ENCODE measurements at places on chromosomes 3 and 15.

GRCh38 chr3:23320586-23321570, 117.8 kb downstream of the UBE2E2 start:
- no peak for DNase-seq

DNA sequence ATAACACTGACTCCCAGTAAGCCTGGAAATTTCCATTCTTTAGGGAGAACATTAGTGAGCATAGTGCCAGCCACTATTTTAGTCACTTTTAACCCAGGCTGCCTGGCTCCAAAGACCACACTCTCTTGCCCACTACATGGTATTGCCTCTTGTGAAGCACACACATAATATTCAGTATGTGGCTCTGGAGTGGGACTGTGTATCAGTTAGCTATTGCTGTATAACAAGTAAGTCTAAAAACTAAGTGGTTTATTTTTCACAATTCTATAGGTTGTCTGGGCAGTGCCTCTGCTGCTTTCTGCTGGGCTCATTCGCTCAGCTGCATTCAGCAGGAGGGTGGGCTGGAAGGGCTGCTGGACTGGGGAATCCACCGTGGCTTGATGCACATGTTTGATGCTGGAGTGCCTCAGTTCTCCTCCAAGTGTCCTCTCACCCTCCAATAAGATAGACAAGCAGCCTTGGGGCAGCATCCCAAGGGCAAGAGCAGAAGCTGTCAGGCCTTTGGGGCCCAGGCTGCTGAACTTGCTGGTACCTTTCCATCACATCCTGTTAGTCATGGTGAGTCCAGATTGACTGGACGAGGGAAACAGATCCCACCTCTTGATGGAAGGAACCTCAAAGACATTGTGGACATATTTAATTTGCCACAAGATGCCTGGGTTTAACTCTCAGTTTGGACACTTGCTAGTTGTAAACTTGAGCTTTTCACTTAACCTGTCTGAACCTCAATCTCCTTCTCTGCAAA, 66.6 kb upstream of the TLE3 start:
- no peak for DNase-seq

DNA sequence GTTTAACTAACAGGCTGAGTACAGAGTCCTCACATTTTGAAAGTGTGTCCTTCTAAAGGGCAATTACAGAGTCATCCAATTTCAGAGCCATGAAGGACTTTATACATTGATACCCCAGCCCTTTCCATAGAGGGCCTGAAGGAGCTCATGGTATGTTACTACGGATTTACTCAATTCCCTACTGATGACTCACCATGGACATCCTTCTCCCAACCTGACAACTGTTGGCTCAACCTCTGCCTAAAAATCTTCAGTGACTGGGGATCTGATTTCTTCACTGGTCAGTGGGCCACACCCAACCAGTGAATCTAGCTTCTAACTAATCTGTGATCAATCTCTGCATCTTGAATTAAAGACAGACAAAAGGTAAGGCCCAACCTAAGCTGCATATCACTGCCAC, 963.4 kb upstream of the CFAP20DC start:
- peak; percentile 6 for DNase-seq

- no peak for DNase-seq
Observed at GRCh38 chr3:72086042-72086742, 301.2 kb upstream of the PROK2 start.

GRCh38 chr3:66239513-66240123, 18.8 kb downstream of the SLC25A26 start:
- no peak for DNase-seq

DNA sequence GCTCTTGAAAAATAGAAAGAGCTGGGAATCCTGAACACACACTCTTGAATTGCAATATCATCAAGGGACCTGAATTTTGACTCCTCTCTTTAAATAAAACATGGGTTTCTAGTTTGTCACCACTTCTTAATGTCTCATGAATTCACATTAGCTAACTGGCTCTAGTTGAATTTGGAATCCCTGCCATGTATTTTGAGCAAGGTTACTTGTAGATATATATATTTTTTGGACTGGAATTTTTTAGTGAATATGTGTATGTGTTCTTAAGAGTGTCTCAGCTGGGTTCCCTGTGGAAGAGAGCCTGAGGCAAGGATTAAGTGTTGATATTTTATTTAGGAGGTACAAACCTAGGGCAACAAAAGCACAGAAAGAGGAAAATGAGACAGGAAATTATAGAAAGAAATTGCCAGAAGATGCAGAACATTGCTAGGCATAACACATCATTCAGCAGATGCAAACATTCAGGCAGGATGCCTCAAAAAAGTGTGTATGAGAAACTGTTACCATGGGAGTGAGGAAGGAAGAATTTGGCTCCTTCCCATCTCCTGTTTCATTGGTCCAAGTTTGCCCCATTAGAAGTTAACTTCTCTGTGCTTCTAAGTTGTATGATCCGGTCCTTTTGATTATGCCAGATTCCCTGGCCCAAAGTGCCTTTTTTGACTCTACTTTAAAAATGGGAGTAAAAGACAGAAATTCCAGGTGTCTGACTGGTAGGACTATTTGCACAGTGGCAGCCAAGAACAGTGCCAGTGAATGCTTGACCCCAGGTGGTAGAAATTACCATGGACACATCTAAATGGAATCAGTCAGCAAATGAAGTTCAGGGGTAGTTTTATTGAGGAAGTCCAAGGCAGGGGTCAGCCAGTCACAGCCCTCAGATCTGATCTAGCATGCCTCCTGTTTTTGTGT, 253.7 kb upstream of the TGFBR2 start:
- no peak for DNase-seq

GRCh38 chr3:18431266-18431665, 6.1 kb upstream of the SATB1 start:
- no peak for DNase-seq

DNA sequence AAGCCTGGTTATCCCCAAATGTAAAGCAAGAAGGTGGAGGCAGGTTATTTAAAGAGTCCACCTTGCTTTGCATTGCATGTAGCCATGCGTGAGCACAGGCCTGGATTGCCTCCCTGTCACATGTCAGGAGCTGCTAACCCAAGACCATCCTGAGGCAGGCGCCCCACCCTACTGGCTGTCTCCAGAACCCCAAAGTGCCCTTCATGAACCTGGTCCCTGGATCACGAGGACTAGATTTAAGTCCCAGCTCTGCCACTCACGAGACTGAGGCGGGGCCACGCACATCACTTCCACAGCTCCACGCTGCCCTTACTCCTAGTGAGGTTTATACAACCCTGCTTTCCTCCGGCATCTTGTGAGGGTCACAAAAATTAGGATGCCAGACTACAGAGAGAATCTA, 17.6 kb downstream of the MRPL46 start:
- no peak for DNase-seq

GRCh38 chr15:73637527-73637926, 4.3 kb upstream of the NPTN start:
- DNase-seq, result peak; percentile 56

- DNase-seq, result no peak
Observed at GRCh38 chr3:99666201-99666600, 27.8 kb downstream of the COL8A1 start.

- peak; percentile 46 for DNase-seq
Observed at GRCh38 chr3:150443331-150443741, 35.2 kb downstream of the TSC22D2 start.

DNA sequence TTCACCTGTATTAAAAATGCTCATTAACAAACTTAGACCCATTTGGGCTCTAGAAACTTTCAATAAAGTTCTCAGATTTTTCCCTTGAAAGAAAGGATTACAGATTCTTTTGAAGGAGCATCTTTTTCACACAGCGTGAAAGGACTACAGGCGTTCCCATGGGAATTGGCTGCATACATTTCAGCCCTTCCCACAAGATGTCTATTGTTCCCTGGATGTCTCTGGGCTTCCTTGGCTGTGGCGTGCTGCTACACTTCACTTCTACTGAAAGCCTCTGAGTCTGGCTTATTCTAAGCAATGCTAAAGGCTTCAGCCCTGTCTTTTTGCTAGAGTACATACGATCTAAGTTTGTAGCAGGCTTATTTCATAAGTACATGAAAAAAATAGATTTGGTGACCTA, 1.4 kb downstream of the VEPH1 start:
- peak; percentile 34 for DNase-seq

GRCh38 chr3:150528354-150528797, 17.9 kb downstream of the SERP1 start:
- peak; percentile 25 for DNase-seq

DNA sequence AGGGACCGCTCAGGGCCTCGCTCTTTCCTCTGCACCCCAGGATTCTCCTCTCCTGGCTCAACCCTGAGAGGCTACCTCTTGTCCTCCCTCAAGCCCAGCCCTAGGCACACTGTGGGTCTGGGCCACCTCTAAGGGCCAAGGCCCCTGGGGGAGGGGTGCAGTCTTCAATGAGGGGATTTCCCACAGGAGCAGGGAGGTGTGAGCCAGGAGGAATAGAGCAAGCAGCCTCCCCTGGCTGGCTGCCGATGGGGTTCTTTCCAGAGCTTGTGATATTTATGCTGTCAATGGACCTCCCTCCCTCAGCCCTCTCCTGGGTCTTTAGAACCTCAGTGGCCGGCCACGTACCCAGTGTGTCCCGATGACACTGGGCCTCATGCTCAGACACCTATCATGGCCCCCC, 99.5 kb upstream of the RPL32 start:
- no peak for DNase-seq

- peak; percentile 93 for DNase-seq
Observed at GRCh38 chr3:104763007-104763406, 603.7 kb upstream of the ALCAM start.

DNA sequence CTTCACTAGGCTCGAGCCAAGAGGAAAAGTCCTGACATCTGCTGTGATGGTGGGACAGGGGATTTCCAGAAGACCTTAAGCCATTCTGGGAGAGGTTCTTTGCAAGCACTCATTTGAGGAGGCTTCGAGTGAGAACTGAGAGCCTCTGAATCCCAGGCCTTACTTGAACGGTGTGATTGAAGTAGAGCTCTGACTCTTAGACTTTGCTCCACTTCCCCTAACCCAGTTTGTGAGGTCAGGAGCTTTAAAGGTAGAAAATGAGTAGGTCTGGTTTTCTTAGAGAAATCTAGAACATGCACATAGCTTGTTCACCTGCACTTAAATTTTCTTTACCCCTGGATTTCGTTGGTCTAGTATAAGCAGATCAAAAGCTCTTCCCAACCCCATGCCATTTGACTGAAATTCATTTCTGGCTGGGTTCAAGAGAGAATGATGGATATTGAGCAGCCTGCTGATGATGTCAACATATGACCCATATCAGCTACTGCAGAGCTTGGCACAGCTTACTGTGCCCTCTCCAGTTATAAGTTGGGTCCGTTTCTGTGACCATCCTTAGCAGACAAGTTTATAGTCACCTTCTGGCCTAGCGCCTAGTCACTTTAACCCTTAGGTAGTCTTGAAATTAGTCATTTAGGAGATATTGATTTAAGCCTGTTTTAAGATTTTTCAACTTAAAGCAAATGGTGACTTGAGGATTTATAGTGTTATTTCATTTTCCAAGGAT, 229.2 kb upstream of the CHRM5 start:
- no peak for DNase-seq

DNA sequence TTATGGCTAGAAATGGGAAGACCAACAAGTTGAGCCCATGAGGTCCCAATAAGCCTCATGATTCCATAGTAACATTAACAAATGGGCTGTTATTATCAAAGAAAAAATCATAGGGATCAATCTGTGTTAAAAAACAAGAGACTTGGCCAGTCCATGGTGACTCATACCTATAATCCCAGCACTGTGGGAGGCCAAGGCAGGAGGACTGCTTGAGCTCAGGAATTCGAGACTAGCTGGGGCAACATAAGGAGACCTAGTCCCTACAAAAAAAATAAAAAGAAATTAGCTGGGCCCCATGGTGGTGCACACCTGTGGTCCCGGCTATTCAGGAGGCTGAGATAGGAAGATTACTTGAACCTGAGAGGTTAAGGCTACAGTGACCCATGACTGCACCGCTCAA, 124.8 kb downstream of the DMXL2 start:
- DNase-seq, result peak; percentile 23

DNA sequence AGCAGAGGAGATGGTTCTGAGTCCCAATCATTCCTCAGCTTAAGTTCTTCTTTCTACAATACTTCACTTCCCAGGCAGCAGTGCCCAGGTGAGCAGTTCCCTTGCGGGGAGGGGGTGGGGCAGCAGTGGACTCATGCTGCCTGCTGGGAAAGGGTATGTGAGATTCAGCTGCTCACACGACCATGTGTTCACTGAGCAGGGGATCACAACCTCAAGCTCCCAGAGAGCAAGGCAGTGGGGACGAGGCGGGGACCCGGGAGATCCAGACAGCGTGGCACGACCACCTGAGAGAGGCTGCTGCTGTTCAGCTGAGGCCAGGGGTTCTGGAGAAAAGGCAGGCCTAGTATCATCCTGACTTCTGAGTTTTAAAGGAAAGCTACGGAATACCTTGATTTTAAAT, 166.6 kb downstream of the XXYLT1 start:
- DNase-seq, result no peak

DNA sequence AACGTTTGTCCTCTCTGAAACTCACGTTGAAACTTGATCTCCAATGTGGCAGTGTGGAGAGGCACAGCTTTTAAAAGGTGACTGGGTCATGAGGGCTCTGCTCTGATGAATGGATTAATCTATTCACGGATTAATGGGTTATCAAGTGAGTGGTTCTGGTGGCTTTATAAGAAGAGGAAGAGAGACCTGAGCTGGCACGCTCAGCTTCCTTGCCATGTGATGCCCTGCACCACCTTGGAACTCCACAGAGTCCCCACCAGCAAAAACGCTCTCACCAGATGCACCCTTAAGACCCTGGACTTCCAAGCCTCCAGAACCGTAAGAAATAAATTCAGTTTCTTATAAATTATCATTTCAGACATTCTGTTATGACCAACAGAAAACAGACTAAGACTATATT, 2.6 kb downstream of the PPP1R2 start:
- no peak for DNase-seq

DNA sequence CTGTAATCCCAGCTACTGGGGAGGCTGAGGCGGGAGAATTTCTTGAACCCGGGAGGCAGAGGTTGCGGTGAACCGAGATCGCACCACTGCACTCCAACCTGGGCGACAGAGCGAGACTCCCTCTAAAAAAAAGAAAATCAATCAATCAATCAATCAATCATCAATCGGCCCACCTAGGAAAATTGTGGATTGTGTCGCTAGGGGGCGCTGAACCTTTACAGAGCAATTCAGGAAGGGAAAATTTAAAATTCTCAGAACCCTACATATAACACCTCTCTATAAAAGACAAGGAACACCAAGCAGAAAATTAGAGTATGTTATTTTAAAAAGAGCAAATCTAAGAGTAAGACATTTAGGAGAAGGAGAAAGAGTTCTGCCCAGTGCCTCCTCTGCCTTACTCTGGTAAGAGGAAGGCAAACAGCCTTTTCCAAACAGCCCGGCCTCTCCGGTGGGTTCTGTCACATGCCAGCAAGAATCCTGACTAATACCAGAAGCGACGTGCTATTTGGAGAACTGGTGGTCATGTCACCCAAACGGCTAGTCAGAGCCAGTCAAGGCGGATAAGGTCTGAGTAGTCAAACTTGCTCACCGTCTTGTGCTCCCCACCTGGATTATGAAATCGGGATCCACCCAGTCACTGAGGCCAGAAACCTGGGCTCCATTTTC, 22.3 kb upstream of the SMCO1 start:
- DNase-seq, result peak; percentile 8

- DNase-seq, result no peak
Observed at GRCh38 chr15:88908123-88908522, 5.1 kb downstream of the MFGE8 start.

Measured in fibroblast of skin of scalp (primary cell).